ENCODE measurements at places on chromosomes 1 and 21. TPM values are rescaled to one million over a fixed set of nuclear protein-coding genes. Genes with fewer than 3 reads are reported as not detected.

The DDAH1 gene
- total RNA-seq: 27.3 TPM

The MYOG gene
- total RNA-seq: 22.8 TPM

The B4GALT3 gene
- total RNA-seq: 30.5 TPM

The LENEP gene
- total RNA-seq: not detected

The PTPRU gene
- total RNA-seq: 28.2 TPM

The MIXL1 gene
- not detected for total RNA-seq

The ASCL5 gene
- total RNA-seq: not detected

The ASPM gene
- total RNA-seq: 21.7 TPM

The DAB1 gene
- not detected for total RNA-seq

The ZNHIT6 gene
- 6.7 TPM for total RNA-seq

The WDR64 gene
- total RNA-seq: not detected

The AK5 gene
- total RNA-seq: 14.7 TPM

The SLAMF9 gene
- not detected for total RNA-seq

The APCS gene
- not detected for total RNA-seq

The CYP4X1 gene
- 0.32 TPM for total RNA-seq

The ANXA9 gene
- total RNA-seq: 0.13 TPM

The OR10R2 gene
- not detected for total RNA-seq

The CD2 gene
- total RNA-seq: not detected

The TNFRSF8 gene
- 0.52 TPM for total RNA-seq

The IQCC gene
- 4.6 TPM for total RNA-seq

The AP4B1 gene
- total RNA-seq: 9.4 TPM

The PRAMEF10 gene
- total RNA-seq: not detected

The TBX15 gene
- total RNA-seq: 0.24 TPM

Data from epithelial cell of alveolus of lung (primary cell).